Esophagus squamous epithelium (tissue), 5 donors: ENCODE measurements at places on chromosomes 16 and 17.

DNA sequence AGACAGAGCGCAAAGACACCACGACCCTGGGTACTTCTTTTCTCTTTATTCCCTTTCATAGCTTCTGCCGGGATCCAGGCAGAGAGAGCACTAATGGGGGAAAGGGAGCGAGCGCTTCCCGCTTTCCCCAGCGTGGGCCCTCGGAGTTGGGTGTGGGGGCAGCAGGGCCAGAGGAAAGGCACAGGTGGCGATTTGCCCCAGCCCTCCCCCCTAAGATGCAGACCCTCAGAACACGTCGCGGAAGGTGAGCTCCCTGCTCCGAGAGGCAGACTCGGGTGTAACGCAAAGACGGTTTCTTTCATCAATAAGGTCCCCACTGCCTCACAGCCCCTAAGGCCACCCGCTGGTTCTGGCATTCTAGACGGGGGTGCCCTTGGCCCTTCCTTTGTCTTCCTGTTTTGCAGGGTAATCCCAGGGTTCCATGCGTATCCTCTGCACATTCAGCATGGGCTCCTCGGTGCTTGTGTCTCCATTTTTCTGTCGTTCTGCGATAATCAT, 570 bp upstream of the NME3 start:
- DNase-seq, result no peak

DNA sequence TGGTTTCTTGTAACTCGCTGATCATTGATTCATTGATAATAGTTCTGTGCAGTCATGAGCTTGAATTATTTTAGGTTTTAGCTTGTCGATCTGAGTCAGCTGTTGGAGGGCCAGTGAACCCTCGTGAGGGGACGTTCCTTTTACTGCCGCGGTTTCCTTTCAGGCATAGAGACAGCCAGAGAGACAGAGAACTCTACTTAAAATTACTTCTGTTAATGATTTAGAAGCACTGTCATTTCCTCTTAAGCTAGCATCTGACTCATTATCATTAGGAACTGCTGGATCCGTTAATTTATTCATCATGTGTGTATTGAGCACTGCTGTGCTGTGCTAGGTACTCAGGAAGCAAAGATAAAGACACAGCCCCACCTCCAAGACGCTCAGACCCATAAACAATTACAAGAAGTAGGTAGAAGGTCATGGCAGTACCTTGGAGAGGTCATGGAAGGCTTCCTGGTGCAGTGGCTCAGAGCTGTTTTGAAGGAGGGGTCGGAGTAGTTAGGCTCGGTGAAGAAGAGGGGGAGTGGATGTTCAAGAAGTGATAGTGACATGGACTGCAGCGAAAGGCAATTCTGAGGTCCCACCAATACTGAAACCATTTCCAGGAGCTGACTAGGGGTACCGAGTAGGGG, 3.3 kb downstream of the PGS1 start:
- no peak for DNase-seq

DNA sequence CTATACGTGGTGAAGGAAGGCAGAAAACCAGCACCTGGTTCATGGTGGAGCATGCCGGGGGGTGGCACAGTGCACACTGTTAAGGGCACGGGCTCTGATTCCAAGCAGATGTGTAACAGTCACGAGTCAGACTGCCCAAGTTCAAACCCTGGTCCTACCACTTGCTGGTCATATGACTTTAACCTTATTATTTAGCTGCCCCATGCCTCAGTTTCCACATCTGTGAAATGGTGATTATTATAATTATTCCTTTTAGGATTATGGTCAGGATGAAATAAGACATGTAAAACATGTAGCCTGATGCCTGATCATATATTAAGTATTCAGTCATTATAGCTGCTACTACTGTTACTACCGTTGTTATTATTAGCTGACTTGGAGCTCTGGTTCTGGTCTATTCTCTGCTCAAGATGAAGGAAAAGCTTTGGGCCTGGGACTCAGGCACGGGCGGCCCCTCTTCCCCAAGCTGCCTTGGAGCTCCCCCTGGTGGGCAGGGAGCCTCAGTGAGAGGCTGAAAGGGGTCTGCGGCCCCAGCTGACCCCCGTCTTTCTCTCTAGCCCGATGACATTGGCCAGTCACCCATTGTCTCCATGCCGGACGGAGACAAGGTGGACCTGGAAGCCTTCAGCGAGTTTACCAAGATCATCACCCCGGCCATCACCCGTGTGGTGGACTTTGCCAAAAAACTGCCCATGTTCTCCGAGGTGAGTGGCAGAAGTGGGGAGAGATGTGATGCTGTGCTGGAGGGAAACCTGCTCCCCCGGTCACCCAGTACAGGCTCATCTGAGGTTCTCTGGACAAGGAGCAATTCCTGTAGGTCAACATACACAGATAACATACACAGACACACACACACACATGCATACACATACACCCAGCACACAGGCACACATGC, 14.0 kb downstream of the NR1D1 start:
- no peak for DNase-seq

DNA sequence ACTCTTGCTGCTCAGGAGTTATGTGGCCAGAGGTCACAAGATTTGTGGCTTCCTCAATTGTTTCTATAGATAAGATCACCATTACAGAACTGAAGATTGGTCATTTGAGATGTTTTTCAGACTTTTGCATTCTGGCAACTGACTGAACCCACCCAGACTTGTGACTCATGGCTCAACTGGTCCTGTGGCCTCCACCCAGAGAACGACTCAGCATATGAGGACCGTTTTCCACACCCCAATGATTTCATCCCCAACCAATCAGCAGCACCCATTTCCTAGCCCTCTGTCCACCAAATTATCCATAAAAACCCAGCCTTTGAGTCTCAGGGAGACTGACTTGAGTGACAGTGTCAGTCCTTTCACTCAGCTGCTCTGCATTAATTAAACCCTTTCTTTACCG, 143.2 kb upstream of the ASIC2 start:
- no peak for DNase-seq

DNA sequence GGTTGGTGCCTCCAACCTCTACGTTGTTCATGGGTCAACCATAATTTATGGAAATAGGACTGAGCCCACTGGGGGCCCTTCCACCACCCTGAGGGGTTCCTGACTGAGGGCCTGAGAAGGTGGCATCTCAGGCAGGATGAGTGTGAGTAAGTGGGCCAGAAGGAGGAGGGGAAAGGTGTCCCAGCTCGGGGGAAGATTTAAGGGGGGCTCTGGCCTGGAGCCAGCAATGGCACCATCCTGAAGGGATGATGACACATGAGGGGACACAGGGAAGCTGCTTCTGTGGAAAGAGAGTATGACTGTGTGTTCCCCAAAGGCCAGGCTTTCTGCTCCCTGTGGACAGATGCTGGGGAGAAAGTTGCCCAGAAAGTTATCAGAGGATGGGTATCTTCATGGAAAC, 18.7 kb downstream of the MYL4 start:
- no peak for DNase-seq

- DNase-seq, result no peak
Measured at GRCh38 chr17:5911919-5912318, 158.3 kb upstream of the WSCD1 start.

- DNase-seq, result no peak
Measured at GRCh38 chr16:70767377-70768202, 33.4 kb downstream of the VAC14 start.

GRCh38 chr16:15642557-15643047, 352 bp downstream of the MARF1 start:
- DNase-seq, result peak; percentile 70

DNA sequence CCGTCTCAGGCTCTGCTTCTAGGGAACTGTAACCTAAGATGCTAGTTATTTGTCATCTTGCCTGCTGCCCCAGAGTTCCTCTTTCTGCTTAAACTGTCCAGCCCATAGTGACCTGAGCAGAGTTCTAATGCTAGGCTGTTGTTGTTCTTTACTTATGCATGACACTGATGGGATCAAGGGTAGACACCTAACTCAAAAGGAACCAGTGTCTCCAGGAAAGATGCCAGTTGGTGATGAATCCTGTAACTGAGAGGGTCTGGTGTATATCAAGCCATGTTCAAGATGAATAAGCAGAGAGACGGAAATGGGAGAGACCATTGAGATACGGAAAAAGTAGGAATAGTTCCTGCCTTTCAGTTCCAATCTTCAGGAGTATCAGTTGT, 13.7 kb downstream of the APOH start:
- no peak for DNase-seq

DNA sequence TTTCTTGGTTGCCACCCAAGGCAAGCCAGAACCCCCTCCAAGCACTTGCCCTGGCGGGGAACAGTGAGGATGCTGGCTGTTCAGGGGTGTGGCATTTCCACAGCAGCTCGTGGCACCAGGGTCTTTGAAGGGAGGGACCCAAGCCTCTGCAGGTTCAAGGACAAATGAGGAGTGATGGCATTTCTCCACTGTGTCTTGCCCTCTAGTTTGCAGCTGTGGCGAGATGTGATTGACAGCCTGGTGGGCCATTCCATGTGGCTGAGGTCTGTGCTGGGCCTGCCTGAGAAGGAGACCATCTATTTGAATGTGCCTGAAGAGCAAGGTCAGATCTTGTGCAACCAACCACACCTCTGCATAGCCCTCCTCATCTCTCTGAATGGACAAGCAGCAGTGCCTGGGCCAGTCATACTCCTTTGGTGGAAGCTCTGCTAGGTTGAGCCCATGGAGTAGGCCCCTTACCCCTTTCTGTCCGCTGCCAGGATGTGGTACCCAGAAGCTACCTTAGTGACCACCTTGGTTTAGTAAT, 4.5 kb upstream of the EPN3 start:
- no peak for DNase-seq

GRCh38 chr16:79528338-79528737, 72.2 kb downstream of the MAF start:
- no peak for DNase-seq

- no peak for DNase-seq
Measured at GRCh38 chr16:89408315-89408714, 82.0 kb downstream of the ANKRD11 start.

DNA sequence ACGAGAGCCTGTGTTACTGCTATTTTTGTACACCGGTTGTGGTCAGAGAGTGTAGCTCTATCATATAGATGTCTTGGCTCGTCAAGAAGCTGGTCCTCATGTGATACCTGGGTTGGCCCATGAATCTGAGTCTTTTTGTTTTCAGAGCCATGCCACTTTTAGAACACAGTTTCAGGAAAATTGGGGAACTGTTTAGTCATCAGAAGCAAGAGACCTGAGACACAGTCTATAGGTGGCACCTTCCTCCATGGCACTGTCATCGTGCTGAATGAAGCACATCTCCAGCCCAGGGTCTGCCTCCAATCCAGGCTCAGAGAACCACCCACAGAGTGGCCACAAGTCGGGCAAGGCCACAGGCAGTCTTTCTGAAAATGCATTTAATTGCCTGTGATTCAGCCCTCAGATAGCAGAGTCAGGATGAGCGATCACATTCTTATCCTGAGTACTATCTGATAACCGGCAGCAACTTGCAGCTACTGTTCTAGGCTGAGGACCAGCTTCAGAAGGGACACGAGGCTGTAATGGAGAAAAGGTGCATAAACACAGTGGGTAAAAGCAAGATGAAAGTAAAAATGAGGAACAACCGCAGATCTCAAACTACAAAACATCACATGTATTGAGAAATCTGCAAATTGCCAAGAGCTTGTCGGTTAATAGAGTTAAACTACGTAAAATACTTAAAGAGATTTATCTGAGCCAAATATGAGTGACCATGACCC, 14.2 kb upstream of the HAPSTR1 start:
- no peak for DNase-seq
